ENCODE measurements at places on chromosomes 5 and 9.

GRCh38 chr5:111310711-111311620 lies 86.8 kb downstream of the CAMK4 start:
- DNase-seq: no peak

DNA sequence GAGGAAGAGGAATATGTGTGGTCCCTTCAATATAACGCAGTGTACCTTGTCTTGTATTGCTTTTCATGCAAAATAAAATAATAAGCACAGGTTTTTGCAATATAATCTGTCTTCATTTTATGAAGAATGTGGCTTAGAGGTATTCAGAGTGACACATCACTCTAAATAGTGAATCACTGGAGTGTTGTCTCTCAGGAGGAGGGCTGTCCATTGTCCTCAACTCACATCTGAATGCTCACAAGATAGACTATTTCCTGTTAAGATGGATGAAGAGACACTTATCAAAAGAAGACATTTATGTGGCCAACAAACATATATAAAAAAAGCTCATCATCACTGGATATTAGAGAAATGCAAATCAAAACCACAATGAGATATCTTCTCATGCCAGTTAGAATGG lies 1147.5 kb upstream of the C9orf72 start:
- no peak for DNase-seq

DNA sequence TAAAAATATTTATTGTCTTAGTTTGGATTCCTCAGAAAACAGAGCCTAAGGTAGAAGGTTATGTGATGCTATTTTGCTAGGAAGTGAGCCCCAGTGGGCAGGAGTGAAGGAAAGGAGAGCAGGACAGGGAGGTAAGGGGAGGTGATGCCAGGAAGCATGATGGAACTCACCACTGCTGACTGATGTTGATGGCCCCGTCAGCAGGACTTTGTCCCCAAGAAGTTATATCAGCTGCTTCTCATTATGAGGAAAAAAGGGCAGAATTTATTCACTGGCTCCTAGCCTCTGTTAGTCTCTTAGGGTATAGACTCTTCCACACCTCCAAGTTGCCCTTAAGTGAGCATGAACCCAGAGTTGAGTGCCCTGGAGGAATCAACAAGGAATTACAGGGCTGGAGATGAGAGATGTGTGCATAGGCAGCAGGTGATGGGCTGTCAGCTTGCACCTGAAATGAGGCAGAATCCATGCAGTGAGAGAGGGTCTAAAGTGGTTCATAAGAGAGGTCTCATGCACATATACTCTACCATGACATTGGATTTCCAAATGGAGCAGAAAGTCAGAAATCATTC lies 120.6 kb upstream of the NIPBL start:
- no peak for DNase-seq

DNA sequence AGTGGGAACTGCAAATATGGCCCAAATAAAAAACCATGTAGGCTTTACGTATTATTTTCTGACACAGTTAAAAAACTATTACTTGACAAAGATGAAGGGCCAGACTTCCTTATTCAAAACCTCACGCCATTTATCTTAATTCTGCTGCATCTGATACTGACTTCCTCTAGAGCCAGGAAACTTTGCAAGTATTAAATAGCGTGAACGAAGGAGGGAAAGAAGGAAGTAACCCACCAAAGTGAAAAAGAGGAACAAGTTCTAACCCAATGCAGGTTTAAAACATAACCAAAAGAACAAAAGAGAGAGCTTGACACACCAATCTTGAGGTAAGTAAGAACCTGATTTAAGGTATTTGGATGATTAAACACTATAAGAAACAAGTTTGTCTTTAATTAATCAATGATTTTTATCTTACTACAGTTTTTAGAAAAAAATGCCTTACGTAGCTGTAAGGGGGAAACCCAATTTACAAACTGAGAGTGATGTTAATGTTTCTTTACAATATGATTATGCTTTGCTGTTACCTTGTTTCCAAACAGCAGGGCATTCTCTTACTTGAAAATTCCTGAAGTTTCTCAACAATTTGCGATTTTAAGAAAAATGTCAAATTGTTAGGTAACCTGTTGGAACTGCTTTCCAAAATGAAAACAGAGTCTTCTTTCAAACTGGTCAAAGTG lies at the start of gene GAPT:
GAPT (plus strand) TSS at position 220 of the 677 bp plus-strand sequence. CDS start 3,102 bp downstream, outside the sequence.
- DNase-seq: no peak

- DNase-seq: no peak
These were observed 37.9 kb downstream of the CDC14B start for GRCh38 chr9:96581786-96582185.

DNA sequence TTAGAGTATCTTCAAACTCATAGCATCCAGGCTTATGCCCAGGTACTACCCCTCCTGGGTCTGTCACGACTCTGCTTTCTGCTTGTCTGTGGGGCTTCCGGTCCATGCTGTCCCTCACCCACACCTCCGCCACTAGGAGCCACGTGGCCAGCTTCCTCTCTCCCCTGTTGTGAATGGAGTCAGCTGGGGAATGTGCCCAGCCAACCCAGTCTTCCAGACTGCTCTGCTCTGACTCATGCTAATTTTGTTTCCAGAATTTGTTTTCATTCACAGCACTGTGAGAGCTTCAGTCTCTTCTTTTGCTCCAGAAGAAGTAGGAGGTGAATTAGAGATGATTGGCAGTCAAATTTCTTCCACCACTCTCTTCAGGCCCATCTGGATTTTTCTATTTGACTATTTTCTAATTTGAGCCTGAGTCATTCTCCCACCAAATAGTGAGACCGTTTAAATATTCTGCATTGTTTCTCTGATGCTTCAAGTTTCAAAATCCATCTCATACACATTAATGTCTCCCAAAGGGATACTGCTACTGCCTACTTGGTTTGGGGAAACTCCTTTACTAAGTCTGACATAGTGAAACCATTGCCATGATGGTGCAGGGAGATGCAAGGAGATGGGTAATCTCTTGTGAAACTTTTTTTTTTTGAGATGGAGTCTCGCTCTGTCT lies 424.1 kb upstream of the KIF2A start:
- no peak for DNase-seq

DNA sequence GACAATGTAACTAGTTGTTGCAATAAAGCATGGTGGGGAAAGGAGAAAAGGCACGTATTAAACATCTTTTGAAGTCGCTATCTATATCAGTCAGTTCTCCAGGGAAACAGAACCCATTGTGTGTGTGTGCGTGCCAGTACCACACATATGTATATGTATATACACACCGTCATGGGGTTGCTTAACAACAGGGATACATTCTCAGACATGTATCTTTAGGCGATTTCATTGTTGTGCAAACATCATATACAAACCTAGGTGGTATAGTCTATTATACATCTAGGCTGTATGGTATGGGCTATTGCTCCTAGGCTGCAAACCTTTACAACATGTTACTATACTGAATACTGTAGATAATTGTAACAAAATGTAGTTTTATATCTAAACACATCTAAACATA lies 2.3 kb downstream of the CDKN2B-AS1 start:
- DNase-seq: no peak

DNA sequence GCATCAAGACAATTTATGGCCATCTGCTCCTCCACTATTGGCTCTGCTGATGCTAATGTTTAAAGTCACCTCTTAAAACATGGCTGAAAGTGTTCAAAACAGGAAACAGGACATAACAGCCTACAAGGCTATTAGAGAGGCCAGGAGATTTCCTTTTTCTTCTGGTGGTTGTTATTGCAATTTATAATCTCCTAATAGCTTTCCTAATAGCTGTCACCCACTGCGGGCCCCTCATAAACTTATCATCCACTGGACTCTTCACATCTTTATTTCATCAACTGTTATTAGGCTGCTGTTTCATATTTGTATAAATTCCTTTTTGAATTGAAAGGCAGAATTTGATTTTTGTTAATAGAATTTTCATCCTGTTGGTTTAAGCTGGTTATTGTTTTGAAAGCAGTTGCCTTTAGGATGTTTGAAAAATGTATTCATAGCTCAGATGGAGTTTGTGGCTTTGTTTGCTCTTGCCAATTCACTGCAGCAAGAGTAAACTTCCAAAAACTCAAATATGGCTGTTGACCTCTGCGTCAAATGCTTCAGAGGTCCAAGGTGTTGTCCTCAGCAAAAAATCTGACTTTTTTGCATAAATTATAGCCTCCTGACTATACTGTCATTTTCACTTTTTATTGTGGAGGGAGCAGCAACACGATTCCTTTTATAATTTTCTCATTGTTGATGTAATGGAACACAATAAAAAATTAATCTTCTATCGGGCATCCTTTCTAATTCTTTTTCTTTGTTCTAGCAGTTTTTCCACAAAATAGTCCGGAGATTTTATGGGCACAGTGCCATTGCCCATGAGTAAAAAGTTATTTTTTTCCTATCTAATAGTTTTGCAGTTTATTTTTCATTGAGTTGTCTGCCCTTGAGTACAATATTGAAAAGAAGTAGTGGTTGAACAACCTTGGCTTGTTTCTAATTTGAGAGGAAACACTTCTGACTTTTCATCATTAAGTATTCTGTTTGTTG lies 69.3 kb downstream of the MAT2B start:
- DNase-seq: no peak

GRCh38 chr9:121946465-121946864 lies 146.6 kb downstream of the TTLL11 start:
- DNase-seq: no peak

GRCh38 chr5:170570476-170570875 lies 66.7 kb downstream of the KCNIP1 start:
- DNase-seq: no peak

GRCh38 chr9:112554516-112554915 lies 67.9 kb downstream of the KIAA1958 start:
- no peak for DNase-seq

- DNase-seq: no peak
These were observed 24.7 kb downstream of the WWC1 start for GRCh38 chr5:168316139-168316578.

DNA sequence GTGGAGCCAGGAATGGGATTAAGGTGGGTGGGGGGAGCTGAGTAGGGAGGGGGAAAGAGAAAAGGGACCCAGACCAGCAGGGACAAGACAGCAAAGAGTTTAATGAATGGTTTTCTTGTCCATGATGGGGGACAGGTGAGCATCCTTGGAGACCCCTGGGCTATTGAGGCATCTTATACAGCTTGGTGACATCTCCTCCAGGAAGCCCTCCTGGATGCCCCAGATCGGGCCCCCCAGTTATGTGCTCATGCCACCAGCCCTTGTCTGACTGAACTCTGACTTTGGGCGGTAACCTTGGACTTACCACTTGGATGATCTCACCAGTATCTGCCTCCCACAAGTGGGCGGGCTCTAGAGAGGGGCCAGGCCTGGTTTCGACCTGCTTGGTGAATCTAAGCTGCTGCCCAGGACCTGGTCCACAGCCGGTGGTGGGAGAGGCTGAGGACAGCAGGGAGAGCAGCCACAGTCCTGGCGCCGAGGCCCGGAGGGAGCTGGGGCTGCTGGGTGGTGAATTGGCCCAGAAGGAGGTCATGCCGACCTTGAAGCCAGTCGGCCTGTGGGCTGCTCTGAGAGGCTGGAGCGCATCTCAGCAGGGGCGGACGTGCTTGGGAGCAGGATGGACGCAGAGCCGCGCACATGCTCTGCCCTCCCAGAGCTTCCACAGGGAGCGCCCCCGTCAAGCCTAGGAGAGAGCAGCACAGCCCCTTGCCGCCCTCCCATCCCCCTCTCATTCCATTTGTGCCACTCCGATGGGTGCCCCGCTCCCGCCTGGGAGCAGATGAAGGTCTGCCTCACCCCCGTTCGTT lies 36.2 kb downstream of the UNC5A start:
- DNase-seq: no peak

GRCh38 chr5:140246378-140247122 lies 56.4 kb downstream of the PFDN1 start:
- no peak for DNase-seq
